ENCODE measurements at places on chromosomes 1 and 21. TPM values are rescaled to one million over a fixed set of nuclear protein-coding genes. Genes with fewer than 3 reads are reported as not detected.

Gene CENPL
- 24.2 TPM for total RNA-seq

- no peaks in the 10 kb centered on the region for H3K4me1 ChIP-seq
- no peak overlapping the region for H3K4me3 ChIP-seq
- no peak overlapping the region for H3K27ac ChIP-seq
- H3K36me3 ChIP-seq: no peaks in the 10 kb centered on the region
- no peaks in the 10 kb centered on the region for H3K27me3 ChIP-seq
Observed at GRCh38 chr1:216702170-216702569, 21.1 kb downstream of the ESRRG start.

DNA sequence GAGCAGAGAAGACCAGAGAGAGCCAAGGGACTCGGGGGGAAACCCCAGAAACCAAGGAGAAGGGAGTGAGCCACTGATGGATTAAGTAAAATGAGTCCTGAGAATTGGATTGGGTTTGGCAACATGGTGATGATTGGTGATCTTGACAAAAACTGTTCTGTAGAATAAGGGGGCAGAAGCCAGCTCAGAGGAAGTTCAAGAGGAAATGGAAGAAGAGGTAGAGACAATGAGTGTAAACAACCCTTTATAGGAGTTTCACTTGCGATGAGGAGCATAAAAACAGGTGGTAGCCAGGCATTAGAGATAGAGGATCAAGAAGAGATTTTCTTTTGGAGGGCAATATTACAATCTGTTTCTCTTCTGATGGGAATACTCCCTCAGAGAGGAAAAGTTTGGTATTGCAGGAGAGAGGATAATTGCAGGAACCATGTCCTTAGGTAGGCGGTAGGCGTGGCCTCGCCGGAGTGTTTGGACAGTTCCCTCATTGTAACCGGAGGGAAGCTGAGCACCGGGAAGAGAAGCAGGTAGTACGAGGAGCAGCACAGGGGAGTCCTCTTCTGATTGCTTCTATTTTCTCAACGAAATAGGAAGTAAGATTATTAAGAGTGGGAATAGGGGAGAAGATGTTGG is 68.4 kb upstream of the TENT5C start:
- H3K4me3 ChIP-seq: no peak overlapping the region
- H3K27me3 ChIP-seq: no peaks in the 10 kb centered on the region
- no peak for DNase-seq
- H3K36me3 ChIP-seq: no peaks in the 10 kb centered on the region

DNA sequence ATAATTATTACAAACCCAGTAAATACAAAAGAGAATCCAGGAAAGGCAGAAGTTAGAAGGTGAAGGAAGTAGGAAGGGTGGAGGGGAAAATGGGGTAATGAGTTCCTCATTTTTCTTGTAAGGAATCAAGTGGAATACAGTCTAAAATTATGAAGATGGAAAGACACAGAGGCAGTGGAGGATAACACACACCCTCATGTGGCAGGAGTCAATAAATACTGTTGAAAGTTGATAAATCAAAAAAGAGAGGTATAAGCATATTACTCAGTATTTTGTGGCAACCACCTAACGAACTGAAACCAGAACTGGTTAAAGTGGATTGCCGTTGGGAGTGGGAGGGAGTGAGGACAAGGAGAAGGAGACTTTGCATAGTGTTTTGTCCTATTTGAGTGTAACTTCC is 78.6 kb upstream of the SLC44A3 start:
- no peaks in the 10 kb centered on the region for H3K36me3 ChIP-seq
- H3K4me3 ChIP-seq: no peak overlapping the region
- no peak for DNase-seq
- no peaks in the 10 kb centered on the region for H3K4me1 ChIP-seq

DNA sequence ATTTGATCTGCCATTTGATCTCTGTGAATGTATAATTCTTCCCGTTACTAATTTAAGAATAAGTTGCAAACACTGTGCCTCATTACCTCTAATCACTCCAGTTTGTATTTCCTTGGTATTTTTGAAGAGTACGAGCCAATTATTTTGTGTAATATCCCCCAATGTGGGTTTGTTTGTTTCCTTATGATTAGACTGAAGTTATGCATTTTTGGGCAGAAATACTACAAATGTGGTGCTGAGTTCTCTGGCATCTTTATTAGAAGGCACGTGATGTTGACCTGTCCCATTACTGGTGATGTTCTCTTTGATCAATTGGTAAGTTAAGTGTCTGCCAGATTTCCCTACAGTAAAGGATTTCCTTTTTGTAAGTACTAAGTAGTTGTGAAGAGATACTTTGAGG is 10.3 kb downstream of the MIXL1 start:
- no peak for DNase-seq
- no peaks in the 10 kb centered on the region for H3K27me3 ChIP-seq
- H3K4me3 ChIP-seq: no peak overlapping the region
- H3K36me3 ChIP-seq: no peaks in the 10 kb centered on the region
- H3K27ac ChIP-seq: no peak overlapping the region
- no peaks in the 10 kb centered on the region for H3K4me1 ChIP-seq

DNA sequence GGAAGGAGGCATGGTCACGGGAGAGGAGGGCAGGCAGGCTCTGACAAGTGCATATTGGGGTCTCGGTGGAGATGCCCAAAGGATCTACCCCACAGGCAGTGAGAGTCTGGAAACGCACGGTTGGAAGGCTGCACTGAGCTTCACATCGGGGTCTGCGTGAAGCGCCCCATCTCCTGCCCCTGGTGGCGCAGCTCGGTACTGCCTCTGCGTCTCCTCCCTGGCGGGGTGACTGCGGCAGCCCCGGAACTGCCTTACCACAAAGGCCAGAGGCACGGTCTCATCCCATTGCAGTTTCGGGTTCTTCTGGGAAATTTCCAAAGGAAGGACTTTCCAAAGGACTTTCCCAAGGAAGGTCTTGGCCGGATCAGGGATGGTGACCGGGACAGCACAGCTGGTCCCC is 69.2 kb upstream of the AJAP1 start:
- no peaks in the 10 kb centered on the region for H3K36me3 ChIP-seq
- no peak overlapping the region for H3K27ac ChIP-seq
- no peak overlapping the region for H3K4me3 ChIP-seq
- no peaks in the 10 kb centered on the region for H3K4me1 ChIP-seq

DNA sequence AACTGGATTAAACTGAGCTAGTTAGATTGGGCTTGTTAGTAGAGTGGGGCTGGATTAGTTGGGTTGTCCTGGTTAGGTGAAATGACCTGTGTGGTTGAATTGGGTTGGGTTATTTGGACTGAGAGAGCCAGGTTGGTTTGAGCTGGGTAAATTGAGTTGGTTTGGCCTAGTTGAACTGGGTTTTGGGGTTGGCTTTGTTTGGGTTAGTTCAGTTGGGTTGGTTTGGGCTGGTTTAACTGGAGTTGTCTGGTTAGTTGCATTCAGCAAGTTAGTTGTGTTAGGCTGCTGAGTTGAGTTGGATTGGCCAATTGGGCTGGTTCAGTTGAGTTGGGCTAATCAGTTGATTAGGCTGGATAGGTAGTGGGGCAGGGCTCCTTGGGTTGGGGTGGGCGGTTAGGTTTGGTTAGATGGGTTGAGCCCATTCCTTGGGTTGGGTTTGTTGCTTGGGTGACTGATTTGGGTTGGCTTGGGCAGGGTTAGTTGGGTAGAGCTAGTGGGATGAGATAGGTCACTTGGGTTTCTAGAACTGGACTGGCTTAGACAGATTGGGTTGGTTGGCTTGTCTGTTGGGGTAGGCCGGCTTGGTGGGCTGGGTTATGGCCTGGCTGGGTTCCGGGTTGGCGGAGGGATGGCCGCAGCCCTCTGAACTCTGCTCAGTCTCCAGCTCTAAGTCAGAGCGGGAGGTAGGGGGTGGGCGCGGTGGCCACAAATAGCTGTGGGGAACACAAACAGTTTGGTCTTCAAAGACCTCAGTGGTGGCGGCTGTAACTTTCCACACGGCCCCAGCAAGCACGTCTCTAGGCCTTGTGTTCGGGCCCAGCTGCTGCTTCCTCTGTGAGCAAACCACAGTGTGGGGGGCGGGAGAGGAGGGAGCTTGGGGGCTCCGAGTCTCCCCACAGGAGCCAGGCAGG is 67.2 kb upstream of the RUNX3 start:
- no peak overlapping the region for H3K4me3 ChIP-seq
- no peaks in the 10 kb centered on the region for H3K4me1 ChIP-seq
- no peak for DNase-seq
- no peaks in the 10 kb centered on the region for H3K27me3 ChIP-seq
- H3K27ac ChIP-seq: no peak overlapping the region

GRCh38 chr1:219954736-219955421 is 26.5 kb upstream of the SLC30A10 start:
- no peaks in the 10 kb centered on the region for H3K36me3 ChIP-seq
- H3K4me1 ChIP-seq: no peaks in the 10 kb centered on the region
- no peak for DNase-seq
- H3K4me3 ChIP-seq: no peak overlapping the region
- H3K27me3 ChIP-seq: no peaks in the 10 kb centered on the region

DNA sequence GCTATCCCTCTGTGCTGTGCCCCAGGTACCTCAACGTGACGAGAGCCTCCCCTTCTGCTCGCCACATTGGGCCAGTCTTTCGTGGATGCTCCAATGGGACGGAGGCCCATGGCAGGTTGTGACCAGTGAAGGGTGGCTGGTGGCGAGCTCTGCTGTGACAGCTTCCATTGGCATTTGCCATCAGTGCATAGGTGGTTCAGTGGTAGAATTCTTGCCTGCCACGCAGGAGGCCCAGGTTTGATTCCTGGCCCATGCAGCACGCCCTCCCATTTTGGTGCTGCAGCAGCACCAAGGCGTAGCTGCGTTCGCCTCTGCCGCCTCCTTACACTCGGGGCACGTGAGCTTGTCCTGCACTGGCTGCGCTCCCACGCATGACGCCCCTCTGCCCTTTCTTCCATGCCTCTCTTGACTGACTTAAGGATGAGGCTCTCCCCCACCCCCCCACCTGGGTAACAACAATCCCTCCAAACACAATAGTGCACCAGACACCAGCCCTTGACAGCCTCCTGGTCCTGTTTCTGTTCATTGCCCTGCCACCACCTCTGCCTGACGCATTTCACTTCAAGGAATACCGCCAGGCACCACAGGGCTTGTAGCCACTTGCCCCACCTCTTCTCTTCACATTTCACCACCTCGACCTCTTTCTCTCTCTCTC is 24.7 kb upstream of the FCGR2A start:
- no peaks in the 10 kb centered on the region for H3K36me3 ChIP-seq
- no peak overlapping the region for H3K27ac ChIP-seq
- no peak overlapping the region for H3K4me3 ChIP-seq
- no peaks in the 10 kb centered on the region for H3K27me3 ChIP-seq
- DNase-seq: no peak
